ENCODE measurements at places on chromosomes 16 and 17. TPM values are rescaled to one million over a fixed set of nuclear protein-coding genes. Genes with fewer than 3 reads are reported as not detected.
A peak's percentile ranks its signal among the peaks of the same experiment; 100 is the strongest.

GRCh38 chr16:17407321-17407720, 63.4 kb downstream of the XYLT1 start:
- no peak for DNase-seq
- no peaks in the 10 kb centered on the region for H3K27me3 ChIP-seq
- peaks cover 56% of the 10 kb centered on the region for H3K4me1 ChIP-seq
- no peak overlapping the region for H3K4me3 ChIP-seq
- H3K27ac ChIP-seq: peak overlapping the region; percentile 92
- H3K36me3 ChIP-seq: no peaks in the 10 kb centered on the region

DNA sequence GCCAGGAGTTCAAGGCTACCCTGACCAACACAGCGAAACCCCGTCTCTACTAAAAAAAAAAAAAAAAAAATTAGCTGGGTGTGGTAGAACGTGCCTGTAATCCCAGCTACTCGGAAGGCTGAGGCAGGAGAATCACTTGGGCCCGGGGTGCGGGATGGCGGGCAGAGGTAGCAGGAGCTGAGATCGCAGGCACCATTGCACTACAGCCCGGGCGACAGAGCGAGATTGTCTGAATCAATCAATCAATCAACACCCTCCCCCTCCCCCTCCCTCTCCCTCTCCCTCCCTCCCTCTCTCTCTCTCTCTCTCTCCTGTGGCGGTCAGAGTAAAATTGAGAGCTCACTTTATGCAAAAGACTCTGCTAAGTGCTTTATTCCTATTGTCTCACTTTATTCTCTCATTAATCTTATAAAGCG, 1.2 kb downstream of the HSDL1 start:
- no peaks in the 10 kb centered on the region for H3K36me3 ChIP-seq
- H3K27me3 ChIP-seq: no peaks in the 10 kb centered on the region
- DNase-seq: no peak
- peak overlapping the region; percentile 97 for H3K4me3 ChIP-seq
- no peak overlapping the region for H3K27ac ChIP-seq

GRCh38 chr16:59324462-59324861, 590.3 kb upstream of the GOT2 start:
- H3K4me1 ChIP-seq: no peaks in the 10 kb centered on the region
- no peaks in the 10 kb centered on the region for H3K36me3 ChIP-seq
- H3K27ac ChIP-seq: no peak overlapping the region
- no peak for DNase-seq
- no peak overlapping the region for H3K4me3 ChIP-seq

KRT10 gene
- 26.0 TPM for total RNA-seq

CCL2 gene
- total RNA-seq: 27.6 TPM

SDR42E1 gene
- total RNA-seq: 1.8 TPM
